ENCODE measurements at places on chromosomes 7 and 10.

GRCh38 chr7:6107924-6108323, 76.7 kb downstream of the ANKRD61 start:
- DNase-seq, result no peak

DNA sequence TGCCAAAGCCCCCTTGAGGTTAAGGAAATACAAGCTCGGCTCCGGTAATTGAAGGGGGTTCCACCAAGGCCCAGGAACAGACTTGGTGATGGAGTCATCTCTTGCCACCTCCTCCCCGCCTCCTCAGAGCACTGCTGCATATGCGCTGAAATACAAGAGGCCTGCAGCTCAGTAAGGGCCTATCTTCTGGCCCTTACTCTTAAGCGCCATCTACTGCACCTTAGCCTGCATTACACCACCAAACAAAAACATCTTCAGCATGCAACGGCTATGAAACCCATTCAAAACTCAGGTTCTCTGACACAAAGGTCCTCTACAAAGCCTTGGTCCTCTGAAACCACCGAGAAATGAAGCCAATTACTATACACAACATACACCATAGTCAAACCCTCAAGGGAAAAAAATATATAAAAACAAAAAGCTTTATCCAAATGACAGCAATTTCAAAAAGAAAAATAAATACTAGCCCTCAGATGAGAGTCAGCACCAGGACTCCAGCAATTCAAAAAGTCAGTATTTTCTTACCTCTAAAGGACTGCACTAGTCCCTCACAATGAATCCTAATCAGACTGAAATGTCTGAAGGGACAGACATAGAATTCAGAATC, 176.8 kb upstream of the TBX20 start:
- no peak for DNase-seq

DNA sequence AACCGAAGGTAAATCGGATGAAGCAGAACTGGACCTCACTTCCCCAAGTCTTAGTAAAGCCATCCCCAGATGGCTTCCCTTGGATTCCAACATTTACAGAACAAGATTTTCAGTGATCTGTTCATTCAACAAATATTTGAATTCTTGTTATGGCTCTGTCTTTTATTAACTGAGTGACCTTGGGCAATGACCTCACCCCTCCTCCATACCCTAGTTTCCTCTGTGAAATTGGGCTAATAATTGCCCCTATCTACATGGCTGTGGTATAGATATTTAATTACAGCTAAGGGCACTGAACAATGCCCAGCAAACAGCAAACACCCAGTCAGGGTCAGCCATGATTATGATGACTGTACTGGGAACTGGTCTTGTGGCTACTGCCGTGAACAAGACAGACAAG, 19.1 kb downstream of the TECTB start:
- no peak for DNase-seq

DNA sequence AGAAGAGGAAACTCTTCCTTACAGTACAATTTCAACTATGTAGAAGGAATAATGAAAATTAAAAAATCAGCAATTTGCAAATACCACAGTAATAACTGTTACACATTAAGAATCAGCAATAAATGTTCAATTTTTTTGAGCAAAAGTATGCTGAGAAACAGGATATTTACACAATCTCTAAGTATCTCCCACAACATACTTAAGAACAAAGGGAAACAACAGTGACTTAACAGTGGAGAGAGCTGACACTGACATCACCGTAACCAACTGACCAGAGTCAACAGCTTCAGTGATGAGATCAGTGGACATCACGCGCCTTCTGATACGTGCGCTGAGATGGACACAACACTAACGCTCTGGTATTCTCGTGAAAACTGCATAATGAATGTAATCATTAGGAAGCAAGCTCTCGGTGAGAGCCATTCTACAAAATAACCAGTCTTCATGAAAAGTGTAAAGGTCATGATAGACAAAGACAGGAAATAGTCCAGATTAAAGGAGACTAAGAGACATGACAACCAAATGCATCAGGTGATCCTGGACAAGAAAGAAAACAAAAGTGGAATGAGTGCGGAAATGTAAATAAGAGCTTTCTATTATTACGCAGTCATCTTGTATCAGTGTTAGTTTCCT, 82.6 kb downstream of the PIP4K2A start:
- DNase-seq, result no peak

DNA sequence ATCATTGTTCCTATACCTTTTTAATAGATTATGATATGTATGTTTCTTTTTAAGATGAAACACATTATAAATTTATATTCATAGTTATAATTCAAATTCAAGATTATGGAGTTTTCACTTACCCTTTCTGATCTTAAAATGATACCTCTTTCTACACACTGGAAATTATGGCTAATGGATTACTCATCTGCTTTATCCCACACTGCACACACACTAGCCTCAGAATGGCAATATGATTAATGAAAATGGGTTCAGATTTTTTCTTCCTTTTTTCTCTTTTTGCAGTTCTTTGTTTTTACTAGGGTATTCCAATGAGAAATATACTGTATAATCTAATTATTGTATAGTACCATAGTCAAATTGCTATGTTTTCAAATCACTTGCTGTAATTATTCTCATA, 82.3 kb upstream of the FZD1 start:
- DNase-seq, result no peak

- no peak for DNase-seq
These were observed 261.1 kb downstream of the GATA3 start for GRCh38 chr10:8315619-8316021.

DNA sequence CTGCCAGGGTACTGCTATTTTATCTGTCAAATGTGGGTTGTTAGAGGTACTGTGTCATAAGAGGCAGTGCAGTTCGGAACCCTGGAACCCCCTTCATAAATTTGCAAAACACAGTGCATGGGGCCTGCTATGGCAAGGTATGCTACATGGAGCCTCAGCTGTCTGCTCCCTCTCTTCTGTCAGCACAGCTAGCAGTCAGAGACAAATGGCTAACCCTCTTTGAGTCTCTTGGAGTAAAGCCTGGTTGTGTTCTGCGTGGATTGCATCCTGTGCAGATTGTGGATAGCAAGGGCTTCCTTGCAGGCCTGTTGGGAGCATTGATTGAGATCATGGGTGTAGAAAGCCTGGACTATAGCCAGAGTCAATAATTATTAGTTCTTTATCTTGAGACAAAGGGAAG, 397.8 kb downstream of the AUTS2 start:
- no peak for DNase-seq
